ENCODE measurements at places on chromosomes 4 and X.
A peak's percentile ranks its signal among the peaks of the same experiment; 100 is the strongest.

DNA sequence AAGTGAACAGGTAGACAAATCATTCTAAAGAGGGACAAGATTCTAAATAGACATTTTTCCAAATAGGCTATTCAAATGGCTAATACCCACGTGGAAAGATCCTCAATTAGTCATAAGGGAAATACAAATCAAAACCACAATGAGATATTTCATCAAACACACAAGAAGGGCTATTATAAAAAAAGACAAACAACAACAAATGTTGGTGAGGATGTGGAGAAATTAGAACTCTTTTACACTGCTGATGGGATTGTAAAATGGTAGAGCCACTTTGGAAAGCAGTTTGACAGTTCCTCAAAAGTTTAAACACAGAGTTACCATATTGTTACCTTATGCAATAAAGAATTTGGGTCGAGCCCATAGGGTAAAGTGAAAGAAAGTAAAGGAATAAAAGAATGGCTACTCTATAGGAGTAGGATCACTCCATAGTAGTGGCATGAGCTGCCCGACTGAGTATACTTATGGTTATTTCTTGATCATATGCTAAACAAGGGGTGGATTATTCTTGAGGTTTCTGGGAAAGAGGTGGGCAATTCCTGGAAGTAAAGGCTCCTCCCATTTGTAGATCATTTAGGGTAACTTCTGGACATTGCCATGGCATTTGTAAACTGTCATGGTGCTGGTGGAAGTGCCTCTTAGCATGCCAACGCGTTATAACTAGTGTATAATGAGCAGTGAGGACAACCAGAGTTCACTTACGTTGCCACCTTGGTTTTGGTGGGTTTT lies 58.9 kb upstream of the FAM9C start:
- DNase-seq: no peak

GRCh38 chr4:91914176-91914804 lies 389.5 kb upstream of the GRID2 start:
- DNase-seq: no peak

DNA sequence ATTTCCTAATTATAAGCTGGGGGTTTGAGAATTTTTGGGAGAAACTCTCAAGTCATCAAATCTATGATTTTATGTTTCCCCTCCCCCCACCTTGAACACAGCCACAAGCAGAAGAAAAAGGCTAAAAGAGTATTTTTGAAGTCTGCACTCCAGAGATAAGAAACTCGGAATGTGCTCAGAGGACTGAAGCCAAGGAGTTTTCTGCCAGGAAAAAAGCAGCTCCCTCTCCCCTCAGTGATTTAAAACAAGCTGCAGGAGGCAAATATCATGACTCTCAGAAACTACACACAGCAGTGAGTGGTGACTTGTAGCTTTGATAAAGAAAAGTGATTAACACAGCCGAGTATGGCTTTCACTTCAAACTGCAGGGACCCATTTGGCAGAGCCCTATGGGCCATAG lies 800.2 kb upstream of the FTHL17 start:
- DNase-seq: no peak

- DNase-seq: no peak
Measured at GRCh38 chr4:185811509-185812364, at the start of gene SORBS2. SORBS2 (minus strand) TSS chr4:185812194; CDS start chr4:185690571, 121,623 bp downstream.

DNA sequence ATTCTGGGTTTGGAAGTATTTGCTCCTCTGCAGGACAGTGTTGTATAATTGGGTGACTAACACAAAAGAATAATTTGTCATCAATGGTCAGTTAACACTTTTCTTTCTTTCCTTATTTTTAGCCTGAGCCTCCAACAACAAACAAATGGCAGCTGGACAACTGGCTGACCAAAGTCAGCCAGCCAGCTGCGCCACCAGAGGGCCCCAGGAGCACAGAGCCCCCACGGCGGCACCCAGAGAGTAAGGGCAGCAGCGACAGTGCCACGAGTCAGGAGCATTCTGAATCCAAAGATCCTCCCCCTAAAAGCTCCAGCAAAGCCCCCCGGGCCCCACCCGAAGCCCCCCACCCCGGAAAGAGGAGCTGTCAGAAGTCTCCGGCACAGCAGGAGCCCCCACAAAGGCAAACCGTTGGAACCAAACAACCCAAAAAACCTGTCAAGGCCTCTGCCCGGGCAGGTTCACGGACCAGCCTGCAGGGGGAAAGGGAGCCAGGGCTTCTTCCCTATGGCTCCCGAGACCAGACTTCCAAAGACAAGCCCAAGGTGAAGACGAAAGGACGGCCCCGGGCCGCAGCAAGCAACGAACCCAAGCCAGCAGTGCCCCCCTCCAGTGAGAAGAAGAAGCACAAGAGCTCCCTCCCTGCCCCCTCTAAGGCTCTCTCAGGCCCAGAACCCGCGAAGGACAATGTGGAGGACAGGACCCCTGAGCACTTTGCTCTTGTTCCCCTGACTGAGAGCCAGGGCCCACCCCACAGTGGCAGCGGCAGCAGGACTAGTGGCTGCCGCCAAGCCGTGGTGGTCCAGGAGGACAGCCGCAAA lies 106.0 kb downstream of the KLHL8 start:
- no peak for DNase-seq

- no peak for DNase-seq
Measured at GRCh38 chr4:87838890-87839591, 6.3 kb downstream of the MEPE start.

DNA sequence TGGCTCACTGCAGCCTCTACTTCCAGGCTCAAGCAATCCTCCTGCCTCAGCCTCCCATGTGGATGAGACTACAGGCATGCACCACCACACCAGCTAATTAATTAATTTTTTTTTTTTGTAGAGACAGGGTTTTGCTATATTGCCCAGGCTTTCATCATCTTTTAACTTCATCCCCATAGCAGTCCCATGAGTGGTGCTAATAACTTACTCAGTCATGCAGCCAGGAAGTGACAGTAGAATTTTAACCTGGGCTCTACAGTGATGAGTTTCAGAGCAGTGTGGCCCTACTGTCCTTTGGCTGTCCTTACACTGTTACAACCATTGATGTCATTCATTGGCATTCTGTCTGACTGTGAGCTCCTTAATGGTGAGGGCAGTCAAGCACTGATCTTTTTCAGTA lies 3.9 kb upstream of the OCIAD2 start:
- no peak for DNase-seq

DNA sequence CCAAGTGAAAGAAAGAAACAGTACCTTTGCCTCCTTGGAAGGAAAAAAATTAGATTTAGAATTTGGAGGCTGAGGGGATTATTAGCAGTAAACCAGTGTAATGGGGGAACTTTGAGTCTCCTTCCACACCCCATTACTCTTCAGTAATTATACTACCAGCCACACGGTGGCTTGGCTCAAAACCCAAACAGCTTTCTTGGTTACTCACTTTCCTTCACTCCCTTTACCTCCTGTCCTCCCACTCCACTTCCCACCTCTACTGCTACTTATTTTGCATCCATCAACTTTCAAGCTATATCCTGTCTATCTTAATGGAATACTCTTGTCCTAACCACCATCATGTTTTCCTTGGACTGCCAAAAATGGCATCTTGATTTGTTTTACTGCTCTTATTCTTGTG lies 310.6 kb upstream of the AADAT start:
- DNase-seq: no peak

- DNase-seq: no peak
Measured at GRCh38 chr4:154231806-154232478, 259.7 kb downstream of the DCHS2 start.

GRCh38 chr4:20249333-20249732 lies 2.4 kb upstream of the SLIT2 start:
- no peak for DNase-seq

DNA sequence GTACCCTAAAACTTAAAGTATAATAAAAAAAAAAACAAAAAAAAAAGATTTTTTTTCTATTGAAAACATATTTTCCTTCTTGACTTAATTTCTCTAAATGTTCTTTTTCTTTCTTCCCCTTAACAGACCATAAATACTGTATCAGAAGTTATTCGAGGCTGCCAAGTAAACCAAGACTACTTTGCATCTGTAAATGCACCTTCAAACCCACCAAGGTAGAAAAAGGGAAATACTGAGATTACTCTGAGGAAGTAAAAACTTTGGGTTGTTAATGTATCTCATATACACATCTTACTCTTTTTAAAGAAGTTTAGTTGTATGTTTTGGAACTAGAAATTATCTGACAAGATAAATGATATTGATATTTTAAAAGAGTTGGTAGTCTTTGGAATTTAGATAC lies 65.6 kb downstream of the USO1 start:
- no peak for DNase-seq

DNA sequence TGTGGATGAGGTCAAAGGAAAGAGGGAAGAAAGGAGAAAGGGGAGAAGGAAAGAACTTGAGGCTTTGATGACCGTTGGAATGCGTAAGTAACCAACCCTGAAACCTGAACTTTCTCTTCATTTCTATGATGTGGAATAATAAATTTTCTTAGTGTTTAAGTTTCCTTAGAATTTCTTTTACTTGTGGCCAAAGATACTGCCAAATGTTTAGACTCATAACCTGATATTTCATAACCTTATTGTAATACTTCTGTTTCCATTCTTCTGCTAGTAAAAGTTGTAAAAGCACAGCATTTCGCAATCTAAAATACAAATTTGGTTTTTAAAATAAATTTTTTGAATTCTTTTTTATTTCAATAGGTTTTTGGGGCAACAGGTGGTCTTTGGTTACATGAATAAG lies 258.5 kb upstream of the GIMD1 start:
- no peak for DNase-seq

DNA sequence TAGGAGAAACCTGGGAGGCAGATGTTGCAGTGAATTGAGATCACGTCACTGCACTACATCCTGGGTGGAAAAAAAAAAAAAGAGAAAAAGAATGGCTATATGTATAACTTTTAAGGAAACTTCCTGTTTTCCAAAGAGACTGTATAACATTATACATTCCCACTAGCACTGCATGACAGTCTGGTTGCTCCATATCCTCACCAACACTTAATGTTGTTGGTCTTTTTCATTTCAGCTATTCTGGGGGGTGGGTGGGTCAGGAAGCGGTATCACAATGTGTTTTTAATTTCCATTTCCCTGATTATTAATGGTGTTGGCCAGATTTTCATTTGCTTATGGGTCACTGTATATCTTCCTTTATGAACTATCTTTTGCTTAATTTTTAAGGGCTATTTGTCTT lies 13.4 kb downstream of the LRIT3 start:
- DNase-seq: no peak

DNA sequence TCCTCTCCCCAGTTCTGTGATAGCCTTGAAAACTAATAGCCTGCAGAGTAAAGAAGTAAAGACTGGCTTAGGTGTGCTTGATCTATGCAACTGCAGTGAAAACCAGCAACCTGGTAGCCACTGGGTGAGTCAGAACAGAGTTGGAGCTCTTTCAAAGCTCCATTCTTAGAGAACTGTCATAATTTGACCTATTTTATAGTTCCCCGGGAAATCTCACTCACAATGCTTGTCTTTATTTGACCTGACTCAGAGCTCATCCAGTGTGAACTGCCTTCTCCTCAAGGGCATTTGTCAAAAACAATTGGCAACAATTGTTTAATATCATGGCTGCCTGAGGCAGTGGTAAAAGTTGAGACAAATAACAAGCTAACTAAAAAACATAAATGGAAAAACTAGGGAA lies 213.0 kb upstream of the NHS start:
- no peak for DNase-seq

GRCh38 chr4:27861802-27862201 lies 1001.2 kb downstream of the STIM2 start:
- DNase-seq: no peak

DNA sequence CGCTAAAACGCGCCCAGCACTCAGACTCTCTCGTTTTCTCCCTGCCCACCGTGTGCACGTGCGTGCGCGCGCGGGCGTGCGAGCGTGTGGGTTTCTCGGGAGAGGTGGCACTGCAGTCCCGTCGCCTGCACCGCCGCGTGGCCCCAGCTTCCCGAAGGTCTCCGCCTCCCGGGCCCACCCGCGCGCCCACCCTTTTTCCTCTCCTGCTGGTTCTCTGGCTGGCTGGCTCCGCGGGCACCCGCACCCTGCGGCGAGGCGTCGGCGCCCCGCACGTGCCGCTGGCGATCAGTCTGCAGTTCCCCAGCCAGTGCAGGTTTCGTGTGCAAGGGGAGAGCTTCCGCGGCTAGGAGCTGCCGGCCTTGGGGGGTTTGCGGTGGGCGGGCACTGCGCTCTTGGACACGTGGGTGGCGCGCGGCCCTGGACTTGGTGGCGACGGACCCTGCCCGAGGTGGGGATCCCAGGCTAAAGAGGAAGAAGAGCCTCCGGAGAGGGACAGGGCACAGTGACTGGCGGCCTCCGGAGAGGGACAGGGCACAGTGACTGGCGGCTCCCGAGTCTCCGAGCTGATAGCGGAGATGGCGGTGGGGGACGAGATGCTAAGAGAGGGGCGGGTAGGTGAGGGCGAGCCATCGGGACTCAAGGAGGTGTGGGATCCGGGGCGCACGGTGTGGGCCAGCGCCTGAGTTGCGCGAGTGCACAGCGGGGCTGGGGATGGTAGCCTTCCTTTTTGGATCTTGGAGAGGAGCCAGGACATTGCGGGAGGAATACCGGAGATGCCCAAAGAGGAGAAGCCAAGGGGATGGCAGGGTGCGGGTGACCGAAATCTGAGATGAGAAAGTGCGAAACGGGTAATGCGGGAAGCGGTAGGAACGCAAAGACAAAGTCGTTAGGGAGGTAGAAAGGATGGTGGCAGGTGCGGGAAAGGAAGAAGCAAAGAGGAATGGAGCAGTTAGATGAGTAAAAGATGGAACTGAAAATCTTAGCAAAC lies at the start of gene FAM184B:
Gene FAM184B, minus strand, starts transcription at position 322 of the 988 bp plus-strand sequence. CDS start 322 bp downstream, outside the sequence.
- DNase-seq: peak; percentile 31

GRCh38 chr4:87103691-87104187 lies 116.7 kb downstream of the KLHL8 start:
- no peak for DNase-seq

DNA sequence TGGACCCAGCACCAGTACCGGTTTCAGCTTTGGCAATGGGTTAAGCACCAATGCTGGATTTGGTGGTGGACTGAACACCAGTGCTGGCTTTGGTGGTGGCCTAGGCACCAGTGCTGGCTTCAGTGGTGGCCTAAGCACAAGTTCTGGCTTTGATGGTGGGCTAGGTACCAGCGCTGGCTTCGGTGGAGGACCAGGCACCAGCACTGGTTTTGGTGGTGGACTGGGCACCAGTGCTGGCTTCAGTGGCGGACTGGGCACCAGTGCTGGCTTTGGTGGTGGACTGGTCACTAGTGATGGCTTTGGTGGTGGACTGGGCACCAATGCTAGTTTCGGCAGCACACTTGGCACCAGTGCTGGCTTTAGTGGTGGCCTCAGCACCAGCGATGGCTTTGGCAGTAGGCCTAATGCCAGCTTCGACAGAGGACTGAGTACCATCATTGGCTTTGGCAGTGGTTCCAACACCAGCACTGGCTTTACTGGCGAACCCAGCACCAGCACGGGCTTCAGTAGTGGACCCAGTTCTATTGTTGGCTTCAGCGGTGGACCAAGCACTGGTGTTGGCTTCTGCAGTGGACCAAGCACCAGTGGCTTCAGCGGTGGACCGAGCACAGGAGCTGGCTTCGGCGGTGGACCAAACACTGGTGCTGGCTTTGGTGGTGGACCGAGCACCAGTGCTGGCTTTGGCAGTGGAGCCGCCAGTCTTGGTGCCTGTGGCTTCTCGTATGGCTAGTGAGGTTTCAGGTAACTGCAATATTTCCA lies 9.8 kb downstream of the TRO start:
- DNase-seq: no peak
